Naive thymus-derived CD8-positive, alpha-beta T cell (primary cell): ENCODE measurements at places on chromosomes 6 and 20. TPM values are rescaled to one million over a fixed set of nuclear protein-coding genes. Genes with fewer than 3 reads are reported as not detected.
A peak's percentile ranks its signal among the peaks of the same experiment; 100 is the strongest.

EYA2 gene
- total RNA-seq, result not detected

DNA sequence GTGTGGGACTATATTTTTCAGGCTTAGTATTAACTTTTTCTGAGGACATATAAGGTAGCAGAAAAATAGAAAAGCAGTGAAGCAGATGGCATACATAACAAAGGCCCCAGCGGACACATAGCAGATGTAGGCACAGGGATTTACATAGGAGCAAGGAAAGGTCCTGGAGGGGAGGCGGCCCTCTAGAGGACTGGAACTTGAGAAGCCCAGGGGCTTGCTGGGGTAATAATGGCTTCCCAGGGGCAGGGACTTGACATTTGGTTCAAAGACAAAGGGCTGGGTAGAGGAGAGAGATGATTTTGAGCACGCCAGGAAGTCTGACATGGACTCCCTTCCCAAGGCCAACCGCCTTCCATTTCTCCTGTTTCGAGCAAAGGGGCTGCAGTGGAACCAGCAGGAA lies 31.7 kb upstream of the OSTM1 start:
- DNase-seq, result no peak

- DNase-seq, result no peak
These were observed 51.7 kb upstream of the HINT3 start for GRCh38 chr6:125904871-125905270.

DNA sequence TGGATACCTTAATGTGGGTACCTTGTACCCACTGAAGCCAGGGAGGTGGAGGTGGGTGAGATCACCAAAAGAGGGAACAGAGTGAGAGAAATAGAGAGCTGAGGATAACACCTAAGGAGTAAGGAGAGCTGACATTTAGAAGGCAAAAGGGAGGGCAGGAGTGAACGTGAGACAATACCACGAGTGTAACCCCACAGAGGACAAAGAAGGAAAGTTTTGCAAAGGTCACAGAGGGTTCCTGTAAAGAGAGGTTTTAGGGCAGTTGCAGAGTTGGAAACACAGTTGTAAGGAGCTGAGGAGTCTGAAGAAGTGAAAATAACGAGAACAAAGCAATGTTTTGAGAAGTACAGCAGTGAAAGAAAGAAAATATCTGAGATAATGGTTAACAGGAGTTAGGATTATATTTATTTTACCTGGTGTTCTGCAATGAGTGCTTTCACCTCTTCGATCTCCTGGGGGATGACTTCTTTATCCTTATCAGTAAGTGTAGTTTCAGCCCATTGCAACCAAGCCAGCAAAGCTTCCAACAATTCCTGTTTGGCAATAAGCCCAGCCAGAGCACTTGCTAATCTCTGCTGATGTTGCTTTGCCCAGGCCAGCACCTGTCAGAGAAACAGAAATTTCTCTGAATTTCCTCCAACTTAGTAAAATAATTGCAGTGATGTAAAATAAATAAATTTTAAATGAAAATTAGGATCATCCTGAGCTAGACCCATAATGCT lies 166.8 kb downstream of the DST start:
- no peak for DNase-seq

FAXC gene
- not detected for total RNA-seq

TTLL9 gene
- not detected for total RNA-seq

DNA sequence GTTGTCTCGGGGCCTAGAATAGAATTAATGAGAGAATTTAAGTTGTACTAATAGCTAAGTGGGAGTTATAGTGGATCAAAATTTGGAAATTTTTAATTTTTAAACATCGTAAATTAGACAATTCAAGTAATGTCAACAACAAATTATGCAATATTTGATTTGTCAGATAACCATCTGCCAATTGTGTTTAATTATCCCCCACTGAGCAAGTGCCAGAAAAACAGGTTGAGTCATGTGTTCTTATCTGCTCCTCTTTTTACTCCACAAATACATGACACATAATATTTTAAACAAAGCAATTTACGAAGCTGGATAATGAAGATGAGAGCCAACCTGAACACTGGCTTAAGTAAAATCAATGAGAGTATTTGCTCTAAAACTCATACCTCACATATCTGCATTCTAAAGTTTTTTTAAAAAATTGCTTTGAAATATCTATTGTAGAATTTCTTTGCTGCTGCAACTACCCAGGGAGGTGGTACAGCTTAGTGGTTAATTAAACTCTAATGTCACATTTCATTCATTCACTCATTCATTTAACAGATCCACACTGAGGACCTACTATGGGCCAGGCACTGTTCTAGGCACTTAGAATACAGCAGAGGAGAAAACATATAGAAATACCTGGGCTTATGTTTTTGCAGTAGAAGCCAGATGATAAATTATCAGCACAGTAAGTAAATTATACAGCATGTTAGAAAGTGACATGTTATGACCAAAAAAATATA lies 57.1 kb upstream of the MAP7 start:
- no peak for DNase-seq

RAD21L1 gene
- total RNA-seq, result not detected

GRCh38 chr6:117837261-117837660 lies 69.8 kb upstream of the SLC35F1 start:
- DNase-seq, result no peak

DNA sequence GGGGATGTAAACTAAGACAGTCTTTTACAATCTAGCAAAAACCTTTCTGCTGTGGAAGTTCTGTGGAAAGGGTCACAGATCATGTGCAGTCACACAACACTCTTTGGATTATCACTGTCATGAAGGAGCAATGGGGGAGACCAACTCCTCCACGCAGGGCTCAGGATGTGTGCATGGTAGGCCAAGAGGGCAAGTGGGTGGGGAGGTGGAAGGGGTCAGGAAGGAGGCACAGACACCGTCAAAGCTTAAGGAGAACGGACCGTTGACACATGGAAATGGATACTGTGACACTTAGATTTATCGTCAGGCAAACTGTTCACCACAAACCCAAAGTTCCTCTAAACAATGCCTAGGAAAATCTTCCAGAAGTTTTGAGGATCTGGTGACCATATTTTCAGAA lies 215.8 kb downstream of the PAX1 start:
- DNase-seq, result no peak

DNA sequence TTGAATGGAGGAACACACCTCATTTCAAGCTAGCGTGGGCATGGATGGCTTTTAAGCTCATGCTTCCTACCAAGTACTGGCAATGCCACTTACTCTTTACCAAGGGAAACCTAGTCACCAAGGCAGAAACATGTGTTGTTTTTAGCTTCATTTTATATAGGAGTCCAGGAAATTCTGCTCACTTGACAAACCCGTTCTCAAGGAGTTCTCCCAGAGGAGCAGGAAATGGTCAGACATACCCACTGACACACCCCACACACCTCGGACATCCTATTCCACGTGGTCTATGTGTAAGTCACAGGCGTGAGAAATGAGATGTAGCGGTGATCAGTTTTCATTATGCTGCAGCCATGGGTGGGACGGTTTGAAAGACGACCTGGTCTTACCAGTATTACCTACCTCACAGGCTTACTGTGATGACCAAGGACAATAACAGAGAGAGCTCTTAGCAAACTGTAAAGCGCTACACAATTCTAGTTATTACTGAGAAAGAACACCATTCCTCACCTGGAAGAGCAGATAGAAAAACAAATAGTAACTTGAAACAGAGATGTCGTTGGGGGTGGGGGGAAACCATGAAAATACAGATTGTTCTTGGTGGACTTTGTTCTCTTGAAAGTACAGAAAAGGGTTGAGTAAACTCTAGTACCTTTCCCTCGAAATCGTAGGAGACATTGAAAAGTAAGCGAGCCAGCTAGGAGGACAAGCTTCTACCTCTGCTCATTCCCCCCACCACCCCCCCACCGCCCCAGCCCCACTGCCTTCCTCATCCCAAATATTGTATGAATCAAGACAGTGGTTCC lies 1.7 kb downstream of the CNKSR3 start:
- no peak for DNase-seq

- peak; percentile 70 for DNase-seq
These were observed 1.6 kb downstream of the PSMA7 start for GRCh38 chr20:62141397-62142251.

MOXD1 gene
- total RNA-seq, result 0.22 TPM

BPI gene
- not detected for total RNA-seq

- no peak for DNase-seq
These were observed 61.6 kb upstream of the MAFB start for GRCh38 chr20:40750541-40751035.

GRM1 gene
- not detected for total RNA-seq

ROMO1 gene
- total RNA-seq, result 40.3 TPM

KCNK16 gene
- total RNA-seq, result not detected

DNA sequence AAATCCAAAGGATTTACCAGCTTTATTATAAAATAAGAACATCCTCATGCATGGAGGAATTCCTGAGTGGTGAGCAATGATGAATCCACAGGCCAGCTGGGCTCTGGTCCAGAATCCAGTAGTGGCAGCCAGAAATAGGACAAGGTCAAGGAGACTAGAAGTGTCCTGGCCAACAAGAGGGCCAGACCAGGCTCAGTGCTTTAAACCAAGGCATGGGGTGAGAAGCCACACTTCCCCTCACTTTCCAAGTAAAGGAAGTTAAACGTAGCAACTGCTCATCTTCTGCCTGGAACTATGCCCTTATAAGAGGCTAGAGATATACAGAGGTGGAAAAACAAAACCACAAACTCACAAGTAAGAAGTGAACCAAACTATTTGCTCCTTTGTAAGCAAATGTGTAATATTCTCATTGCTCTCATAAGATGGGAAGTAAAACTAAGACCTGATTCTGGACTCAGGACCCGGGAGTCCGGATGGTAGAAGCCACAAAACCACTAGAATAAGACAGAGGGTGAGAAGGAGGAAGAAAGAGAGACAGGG lies 253.2 kb downstream of the UST start:
- no peak for DNase-seq

SIRPD gene
- total RNA-seq, result 0.39 TPM

SLC22A3 gene
- total RNA-seq, result not detected

- DNase-seq, result no peak
These were observed 111.3 kb downstream of the LY86 start for GRCh38 chr6:6699741-6700367.

GRCh38 chr6:132768051-132768517 lies 10.4 kb upstream of the VNN2 start:
- peak; percentile 3 for DNase-seq

- no peak for DNase-seq
These were observed 14.1 kb downstream of the SCML4 start for GRCh38 chr6:107809966-107810365.

DNA sequence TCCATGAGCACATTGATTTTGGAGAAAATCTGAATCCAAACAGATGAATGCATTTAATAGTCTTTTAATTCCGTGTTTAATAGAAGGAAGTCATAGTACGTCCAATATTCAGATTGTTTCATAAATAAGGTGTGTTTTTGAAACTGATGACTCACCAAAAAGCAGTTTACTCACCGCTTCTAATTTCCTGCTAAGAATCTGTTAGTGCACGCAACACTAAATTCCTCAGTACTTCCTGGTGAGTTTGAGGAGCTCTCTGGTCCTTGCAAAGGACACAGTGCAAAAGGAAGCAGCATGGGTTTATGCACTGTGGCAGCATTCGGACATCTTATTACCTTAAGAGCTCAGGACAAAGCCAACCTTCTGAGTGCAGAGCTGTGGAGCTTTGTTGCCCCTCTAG lies 2.3 kb upstream of the ADGRF1 start:
- DNase-seq, result no peak
